Stimulated activated CD8-positive, alpha-beta memory T cell treated with anti-CD3 and anti-CD28 coated beads, Interleukin-7, amount 100 ng/mL, for 24 hours (primary cell): ENCODE measurements at places on chromosomes 11 and 22.

DNA sequence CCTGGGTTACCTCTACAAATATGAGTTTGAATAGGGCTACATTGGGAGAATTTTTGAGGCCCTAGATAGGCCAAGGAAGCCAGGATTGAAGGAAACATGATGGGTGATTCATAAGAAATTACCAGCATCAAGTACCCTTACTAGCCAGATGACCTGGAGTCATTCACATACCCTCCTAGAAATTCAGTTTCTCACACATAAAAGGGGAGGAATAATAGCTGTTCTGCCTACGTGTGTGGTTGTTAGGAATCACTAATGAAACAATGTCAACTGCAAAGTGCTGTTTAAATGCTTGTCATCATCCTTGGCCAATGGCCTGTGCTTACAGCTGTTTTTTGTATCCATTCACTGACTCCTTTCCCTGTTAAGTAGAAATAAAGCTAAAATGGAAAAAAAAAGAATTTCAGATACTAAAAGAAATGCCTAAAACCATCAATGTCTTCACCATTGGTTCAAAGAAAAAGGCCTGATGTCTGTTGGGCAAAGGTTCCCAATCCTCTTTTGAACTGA is 114.4 kb downstream of the NCAM1 start:
- DNase-seq, result no peak

- no peak for DNase-seq
Measured at GRCh38 chr11:9672288-9672916, 8.5 kb downstream of the SWAP70 start.

DNA sequence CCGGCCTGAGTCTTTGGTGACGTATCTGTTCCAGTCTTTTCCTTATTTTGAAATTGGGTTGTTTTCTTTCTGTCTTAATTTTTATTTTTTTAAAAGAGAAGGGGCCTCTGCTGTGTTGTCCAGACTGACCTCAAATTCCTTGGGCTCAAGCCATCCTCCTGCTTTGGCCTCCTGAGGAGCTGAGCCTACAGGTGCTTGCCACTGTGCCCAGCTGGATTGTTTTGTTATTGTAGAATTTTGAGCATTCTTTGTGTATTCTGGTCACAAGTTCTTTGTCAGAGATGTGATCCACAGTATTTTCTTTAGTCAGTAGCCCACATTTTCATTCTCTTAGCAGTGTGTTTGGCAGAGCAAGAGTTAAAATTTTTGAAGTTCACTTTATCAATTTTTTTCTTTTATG is 100.1 kb downstream of the ATXN10 start:
- no peak for DNase-seq

DNA sequence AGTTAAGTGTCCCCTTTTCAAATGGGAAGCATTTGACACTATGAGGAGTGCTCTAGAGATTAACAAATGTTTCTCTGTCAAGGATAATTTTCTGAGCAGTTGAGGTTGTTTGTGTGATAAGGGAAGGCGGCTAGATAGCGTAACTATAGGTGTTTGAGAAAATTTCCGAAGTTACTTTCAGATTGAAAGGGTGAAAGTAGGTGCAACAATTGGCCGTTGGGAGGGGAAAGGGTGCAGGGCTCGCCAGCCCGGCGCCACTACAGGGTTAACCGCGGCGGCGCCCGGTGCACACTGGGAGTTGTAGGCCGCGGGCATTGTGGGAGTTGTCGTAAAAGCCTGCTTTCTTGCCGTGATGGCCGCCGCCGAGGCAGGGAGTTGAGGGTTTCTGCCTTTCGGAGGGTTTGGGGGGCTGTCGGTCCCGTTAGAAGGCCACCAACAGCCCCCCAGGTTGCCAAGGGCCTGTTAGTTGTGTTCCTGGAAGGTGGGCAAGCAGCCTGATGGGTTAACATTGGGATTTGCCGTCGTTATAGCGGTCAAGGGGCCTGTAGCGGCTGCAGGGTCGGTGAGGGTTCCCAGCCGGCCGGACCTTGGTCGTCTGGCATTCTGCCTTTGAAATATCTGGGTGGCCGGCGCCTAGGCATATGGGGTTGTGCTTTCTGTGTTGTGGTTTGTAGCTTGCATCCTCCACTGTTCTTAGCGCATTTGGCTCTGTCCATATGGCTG is 36.5 kb upstream of the HSD17B12 start:
- peak; percentile 66 for DNase-seq

DNA sequence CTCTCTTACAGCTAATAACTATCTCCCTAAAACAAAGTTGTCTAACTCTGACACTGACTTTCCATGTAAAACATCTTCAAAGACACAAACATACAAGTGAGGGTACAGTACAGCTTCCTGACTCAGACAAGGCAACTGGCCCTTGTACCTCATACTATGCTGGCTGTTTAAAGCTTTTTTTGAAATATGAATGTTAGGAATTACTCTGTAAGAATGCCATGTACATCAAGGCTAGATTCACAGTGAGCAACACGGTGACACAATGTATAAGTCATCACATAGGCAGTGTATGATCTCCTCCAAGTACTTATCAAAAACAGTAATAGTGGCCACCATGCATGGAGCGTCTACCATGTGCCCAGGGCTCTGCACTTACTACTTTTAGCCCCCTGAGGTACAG is 28.6 kb downstream of the ALG8 start:
- DNase-seq, result no peak

DNA sequence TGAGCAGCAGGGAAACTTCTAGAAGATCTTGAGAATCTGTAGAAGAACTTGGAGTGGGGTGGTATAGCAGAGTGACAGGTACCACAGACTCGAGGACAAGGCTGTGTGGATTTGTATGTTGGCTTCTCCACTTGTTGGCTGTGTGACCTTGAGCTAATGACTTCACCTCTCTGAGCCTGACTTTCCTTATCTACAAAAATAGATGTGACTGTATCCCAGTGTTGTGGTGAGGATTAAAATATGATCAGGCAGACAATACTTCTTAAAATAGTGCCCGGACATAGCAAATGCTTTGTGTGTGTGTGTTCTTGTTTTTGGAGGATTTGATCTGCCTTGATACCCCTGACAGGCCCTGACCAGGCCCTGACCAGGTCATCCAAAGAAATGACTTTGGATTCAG is 40.8 kb downstream of the MYO18B start:
- no peak for DNase-seq

GRCh38 chr11:11135820-11136476 is 217.1 kb downstream of the CSNK2A3 start:
- no peak for DNase-seq

- DNase-seq, result no peak
Measured at GRCh38 chr11:47132490-47132889, 44.2 kb downstream of the ARFGAP2 start.

DNA sequence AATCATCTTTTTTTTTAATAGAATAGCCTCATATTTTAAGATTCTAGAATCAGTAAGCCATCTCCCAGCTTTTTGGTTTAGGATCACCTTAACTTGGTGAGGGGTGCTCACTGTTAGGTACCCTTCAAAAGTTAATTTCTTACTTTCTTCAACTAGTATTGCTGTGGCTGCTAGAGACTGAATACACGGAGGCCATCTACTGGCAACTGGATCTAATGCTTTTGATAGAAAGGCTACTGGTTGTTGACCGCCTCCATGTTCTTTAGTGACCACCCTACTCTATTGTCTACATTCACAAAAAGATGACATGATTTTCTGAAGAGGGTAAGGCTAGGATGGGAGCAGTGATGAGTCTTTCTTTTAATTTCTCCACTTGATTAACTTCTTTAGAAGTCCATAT is 16.7 kb upstream of the ALDH3B2 start:
- DNase-seq, result no peak

DNA sequence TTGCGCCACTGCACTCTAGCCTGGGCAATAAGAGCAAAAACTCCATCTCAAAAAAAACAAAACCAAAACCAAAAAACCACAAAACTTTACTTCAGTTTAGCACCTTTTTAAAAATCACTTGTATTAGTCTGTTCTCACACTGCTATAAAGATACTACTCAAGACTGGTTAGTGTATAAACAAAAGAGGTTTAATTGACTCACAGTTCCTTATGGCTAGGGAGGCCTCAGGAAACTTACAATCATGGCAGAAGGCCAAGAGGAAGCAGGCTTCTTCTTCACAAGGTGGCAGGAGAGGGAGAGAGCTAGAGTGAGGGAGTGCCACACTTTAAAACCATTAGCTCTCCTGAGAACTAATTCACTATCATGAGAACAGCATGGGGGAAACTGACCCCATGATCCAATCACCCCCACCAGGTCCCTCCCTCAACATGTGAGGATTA is 261.3 kb downstream of the TMEM135 start:
- DNase-seq, result no peak

GRCh38 chr11:34827228-34827627 is 89.0 kb downstream of the APIP start:
- DNase-seq, result no peak

GRCh38 chr11:75949023-75949672 is 134.1 kb downstream of the UVRAG start:
- DNase-seq, result no peak

- no peak for DNase-seq
Measured at GRCh38 chr11:93902921-93903320, 52.5 kb upstream of the VSTM5 start.

- DNase-seq, result no peak
Measured at GRCh38 chr11:72641522-72642042, 32.6 kb downstream of the PDE2A start.

DNA sequence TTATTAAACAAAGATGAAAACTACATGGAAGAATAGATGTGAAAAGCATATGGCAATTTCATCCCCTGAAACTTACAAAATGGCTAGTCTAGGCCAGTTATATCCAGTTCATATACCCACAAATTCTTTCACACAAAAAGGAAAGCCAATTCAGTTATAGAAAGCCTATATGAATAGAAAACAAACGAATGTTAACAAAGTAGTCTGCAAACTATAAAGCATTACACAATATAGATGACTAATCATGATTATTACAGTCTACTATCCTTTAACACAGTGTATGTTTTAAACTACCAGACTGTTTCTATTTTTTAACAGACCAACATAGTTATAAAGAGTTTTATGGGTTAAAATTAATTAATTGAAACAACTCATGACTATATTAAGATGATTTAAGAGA is 12.1 kb downstream of the DCUN1D5 start:
- no peak for DNase-seq

GRCh38 chr11:12834166-12834565 is 159.9 kb downstream of the TEAD1 start:
- DNase-seq, result no peak

GRCh38 chr22:38335077-38335476 is 17.8 kb upstream of the CSNK1E start:
- no peak for DNase-seq

DNA sequence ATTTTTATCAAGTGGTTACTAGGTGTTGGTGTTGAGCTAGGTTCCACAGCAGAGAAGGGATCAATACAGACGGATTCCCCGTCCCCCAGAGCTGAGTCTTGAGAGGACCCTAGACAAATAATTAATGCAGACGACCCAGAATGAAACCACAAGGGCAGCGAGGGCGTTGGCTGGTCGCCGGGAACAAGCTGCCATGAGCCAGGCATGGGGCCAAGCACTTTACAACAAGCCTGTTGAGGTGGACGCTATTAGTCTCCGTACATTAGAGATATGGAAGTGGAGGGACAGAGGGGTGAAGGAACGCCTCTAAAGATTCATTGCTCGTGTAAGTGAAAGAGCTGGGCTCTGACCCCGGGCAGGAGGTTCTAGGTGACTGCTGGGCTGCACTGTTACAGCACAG is 77.1 kb upstream of the EIF3D start:
- DNase-seq, result no peak

- DNase-seq, result no peak
Measured at GRCh38 chr11:122209619-122210366, 93.8 kb upstream of the BLID start.

GRCh38 chr11:93025558-93026255 is 56.3 kb downstream of the MTNR1B start:
- no peak for DNase-seq

DNA sequence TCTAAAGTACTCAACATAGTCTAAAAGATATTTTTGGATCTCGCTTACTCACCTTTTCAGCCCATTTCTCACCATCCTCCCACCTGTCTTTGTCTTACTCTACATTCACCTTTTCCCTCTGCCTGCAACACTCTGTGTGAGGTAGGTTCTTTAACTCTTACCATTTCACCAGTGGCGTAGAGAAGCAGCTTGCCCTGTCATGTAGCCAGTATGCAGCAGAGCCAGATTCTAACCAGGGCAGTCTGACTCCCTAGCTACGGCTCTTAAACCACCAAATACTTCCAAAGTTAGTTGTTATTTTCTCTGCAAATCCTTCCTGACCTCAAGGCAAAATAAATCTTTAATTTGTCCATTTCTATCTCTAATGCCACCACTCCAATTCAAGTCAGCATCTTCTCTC is 7.5 kb downstream of the ALG8 start:
- no peak for DNase-seq

DNA sequence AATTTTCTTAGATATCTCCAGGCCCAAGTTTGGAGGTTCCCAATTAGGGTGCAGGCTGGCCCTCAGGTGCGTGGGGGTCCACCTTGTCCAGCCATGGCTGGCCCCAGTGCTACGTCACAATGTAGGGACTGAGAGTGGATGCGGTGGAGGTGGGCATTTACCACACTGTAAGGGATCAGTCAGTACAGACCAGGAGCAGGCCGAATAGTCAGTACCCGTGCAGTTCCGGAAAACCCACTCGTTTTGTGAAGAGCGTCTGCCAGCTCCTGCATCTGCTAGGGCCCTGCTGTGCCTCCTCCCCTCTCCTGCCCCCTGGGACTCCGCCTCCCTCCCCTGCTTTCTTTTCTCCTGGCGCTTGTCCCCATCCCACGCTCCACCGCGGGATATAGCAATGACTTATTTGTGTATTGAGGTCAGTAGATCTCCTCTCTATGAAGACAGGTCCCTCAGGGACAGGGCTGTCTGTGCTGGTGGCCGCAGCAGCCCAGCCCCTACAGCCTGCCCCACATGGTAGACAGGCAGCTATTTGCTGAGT is 50.4 kb upstream of the SEPTIN5 start:
- DNase-seq, result no peak

GRCh38 chr11:45449036-45449601 is 163.0 kb upstream of the SYT13 start:
- DNase-seq, result no peak

DNA sequence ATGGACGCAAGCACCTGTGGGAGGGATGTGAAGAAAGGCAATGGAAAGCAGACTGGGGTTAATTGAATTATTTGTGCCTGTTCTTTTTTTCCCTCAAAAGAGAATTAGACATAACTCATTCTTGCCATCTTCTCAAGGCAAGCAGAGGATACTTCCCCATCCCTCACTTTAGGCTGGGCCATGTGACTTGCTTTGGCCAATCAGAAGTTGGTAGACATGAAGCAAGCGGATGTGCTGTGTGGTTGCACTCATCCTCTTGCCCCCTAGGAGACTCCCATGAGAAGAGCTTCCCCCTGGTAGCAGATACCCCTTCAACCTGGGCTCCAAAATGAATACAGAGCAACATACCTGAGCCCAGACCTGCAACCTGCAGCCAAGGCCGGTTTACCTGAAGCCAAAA is 124.4 kb upstream of the ZC3H12C start:
- DNase-seq, result no peak

DNA sequence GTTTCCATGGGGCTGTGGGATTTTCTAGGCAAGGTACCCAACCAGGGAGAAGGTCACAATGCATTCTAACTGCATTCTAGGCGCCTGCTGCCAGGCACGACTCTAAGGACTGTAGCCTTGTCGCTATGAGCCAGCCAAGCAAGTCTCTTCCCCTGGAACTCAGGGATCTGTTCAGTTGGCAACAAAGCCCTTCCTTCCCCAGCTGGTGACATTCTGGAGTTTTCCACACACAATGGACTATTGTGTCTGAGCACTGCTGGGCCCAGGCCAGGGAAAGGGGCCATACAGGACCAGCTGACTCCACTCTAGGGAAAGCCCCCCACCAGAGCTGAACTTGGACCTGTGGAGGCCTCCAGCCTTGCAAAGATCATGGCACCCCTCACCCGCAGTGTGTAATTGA is 116.8 kb downstream of the RRAS2 start:
- DNase-seq, result no peak

- peak; percentile 58 for DNase-seq
Measured at GRCh38 chr11:8225589-8226036, 38.1 kb downstream of the LMO1 start.
